ENCODE measurements at places on chromosomes 3 and 15.

GRCh38 chr3:2303566-2303965, 204.9 kb downstream of the CNTN4 start:
- no peak for DNase-seq

GRCh38 chr15:101517504-101517903, 28.0 kb upstream of the PCSK6 start:
- DNase-seq, result no peak

DNA sequence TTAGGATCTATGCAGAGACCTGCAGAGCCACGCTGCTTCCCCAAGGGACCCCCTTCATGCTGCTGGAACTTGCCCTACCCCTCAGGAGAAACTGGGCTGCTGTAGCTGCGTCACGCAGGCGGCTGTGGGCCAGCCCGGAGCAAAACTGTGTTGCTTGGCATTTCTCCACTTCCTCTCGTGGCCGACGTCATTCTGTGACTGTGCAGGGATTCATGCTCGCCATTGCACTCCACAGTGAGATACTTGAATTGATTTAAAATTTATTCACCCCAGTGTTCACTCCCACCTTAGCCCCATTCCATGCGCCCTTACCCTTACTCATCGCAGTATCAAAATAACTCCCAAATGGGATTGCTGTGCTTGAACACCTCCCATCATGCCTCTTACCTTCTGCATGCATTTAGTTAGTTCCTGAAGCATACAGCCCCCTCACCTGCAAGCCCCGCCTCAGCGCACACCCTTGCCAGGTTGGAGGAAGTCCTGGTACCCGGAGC, 45.7 kb downstream of the TMEM44 start:
- no peak for DNase-seq

- DNase-seq, result no peak
Observed at GRCh38 chr3:78912259-78912658, 855.5 kb downstream of the ROBO1 start.

- DNase-seq, result no peak
Observed at GRCh38 chr3:134392336-134392983, 18.2 kb upstream of the AMOTL2 start.

GRCh38 chr15:66895794-66896453, 169.5 kb upstream of the SMAD3 start:
- DNase-seq, result no peak

GRCh38 chr3:155504682-155505081, 211.2 kb upstream of the STRIT1 start:
- DNase-seq, result no peak

GRCh38 chr15:57287123-57287521, 89.2 kb upstream of the CGNL1 start:
- no peak for DNase-seq

DNA sequence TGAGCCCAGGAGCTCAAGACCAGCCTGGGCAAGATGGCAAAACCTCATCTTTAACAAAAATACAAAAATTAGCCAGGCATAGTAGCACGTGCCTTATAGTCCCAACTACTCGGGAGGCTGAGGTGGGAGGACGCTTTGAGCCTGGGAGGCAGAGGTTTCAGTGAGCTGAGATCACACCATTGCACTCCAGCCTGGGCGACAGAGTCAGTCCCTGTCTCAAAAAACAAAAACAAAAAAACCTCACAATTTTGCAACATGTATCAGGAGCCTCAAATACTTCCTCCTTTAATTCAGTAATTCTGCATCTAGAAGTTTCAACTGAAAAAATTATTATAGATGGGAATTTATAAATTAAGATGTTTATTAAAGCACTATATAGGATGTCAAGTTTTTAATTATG, 1.1 kb downstream of the MRPL47 start:
- no peak for DNase-seq

- no peak for DNase-seq
Observed at GRCh38 chr3:36815375-36815774, 51.0 kb upstream of the DCLK3 start.

DNA sequence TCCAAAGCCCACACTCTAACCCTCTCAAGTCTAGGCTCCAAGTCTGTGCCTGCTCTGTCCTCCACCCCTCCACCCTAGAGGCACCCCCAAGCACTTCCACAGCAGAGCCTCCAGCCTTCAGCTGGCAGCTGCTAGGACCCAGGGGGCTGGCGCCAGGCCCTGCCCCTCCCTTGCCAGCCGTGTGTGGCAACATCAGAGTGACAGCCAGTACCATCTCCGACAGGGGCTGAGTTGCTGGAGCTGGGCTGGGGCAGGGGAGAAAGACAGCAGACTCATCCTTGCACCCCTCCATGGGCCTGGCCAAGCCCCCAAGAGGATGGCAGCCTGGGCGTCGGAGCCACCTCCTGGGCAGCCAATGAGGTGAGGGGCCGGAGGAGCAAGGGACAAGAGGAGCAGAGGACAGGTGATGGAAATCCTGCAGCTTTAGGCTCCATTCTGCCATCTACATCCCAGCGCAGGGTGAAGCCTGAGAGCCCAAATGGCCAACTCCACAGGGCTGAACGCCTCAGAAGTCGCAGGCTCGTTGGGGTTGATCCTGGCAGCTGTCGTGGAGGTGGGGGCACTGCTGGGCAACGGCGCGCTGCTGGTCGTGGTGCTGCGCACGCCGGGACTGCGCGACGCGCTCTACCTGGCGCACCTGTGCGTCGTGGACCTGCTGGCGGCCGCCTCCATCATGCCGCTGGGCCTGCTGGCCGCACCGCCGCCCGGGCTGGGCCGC, at the start of gene GPR62:
GPR62 (plus strand) TSS at position 207 of the 718 bp plus-strand sequence; CDS start at position 479, 272 bp downstream.
- DNase-seq, result no peak

- DNase-seq, result peak; percentile 60
Observed at GRCh38 chr3:128800241-128801187, 74.5 kb downstream of the RAB7A start.

DNA sequence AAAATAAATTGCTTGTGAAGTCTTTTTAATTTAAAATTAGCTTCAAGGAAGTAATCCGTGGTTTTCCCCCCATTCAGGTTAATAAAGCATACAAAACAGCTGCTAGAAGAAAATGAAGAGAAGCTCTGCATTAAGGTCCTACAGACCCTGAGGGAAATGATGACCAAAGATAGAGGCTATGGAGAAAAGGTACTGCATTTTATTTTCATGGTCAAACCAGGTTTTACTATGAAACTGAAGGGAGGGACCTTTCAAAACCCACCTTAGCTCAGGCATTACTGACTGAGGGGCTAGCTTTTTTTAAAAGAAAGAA, 218.5 kb downstream of the ITPR1 start:
- no peak for DNase-seq
